ENCODE measurements at places on chromosomes 4 and X.

DNA sequence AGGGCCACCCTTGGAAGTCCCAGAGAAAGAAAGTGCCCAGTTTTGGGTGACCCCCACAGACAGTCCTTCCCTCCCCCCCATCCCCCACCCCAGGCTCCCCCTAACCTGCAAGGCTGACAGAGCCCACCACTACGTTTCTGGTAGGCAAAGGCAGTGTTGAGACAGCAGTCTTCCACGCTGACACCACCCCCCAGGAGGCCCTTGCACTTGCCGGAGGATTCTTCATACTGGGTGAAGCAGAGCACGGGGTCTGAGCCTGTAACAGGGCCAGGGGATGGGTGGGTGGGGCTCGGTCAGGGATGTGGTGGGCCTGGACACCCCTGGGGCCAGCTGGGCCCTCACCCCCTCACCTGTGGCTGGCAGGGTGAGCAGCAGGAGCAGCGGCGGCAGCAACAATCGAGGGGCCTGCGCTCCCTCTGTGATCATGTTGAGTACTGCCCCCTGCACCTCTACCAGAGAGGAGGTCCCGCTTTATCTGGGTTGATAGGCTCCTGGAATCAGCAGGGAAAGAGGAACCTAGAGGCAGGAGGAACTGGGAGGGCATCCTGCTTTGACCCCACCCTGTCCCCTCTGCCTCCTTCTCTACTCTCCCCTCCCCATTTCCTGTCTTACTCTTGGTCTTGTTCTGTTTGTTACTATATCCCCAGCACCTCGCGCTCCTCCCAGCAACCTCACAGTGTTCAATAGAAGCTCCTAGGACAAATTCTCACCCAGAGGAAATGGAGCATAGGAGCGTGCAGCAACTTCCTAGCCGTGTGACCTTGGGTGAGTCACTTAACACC is at the start of gene CFP:
Gene CFP, minus strand, starts transcription at position 512 of the 782 bp plus-strand sequence. Its CDS starts 86 bp downstream, at position 426.
- no peak for DNase-seq

GRCh38 chr4:89598602-89599001 is 238.4 kb downstream of the SNCA start:
- no peak for DNase-seq

DNA sequence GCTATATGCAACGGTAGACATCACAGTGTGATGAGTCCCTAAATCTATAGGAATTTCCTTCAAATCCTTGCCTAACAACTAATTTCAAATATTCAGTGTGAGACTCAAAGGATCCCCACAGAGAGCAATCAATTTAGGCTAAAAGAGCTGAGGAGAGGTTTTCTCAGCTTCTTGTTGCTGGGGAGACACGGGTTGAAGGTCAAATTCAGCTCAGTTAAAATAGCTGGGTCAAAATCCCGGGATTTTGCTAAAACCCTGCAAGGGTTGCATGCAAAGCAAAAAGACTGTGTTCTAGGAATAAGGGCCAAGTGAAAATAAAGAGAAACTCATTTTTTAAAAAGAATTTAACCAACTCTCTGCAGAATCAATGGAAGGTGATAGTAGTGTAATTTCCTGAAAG is 1073.4 kb downstream of the NLGN4X start:
- DNase-seq, result no peak

- DNase-seq, result no peak
Observed at GRCh38 chr4:6730603-6731317, 14.8 kb downstream of the BLOC1S4 start.

DNA sequence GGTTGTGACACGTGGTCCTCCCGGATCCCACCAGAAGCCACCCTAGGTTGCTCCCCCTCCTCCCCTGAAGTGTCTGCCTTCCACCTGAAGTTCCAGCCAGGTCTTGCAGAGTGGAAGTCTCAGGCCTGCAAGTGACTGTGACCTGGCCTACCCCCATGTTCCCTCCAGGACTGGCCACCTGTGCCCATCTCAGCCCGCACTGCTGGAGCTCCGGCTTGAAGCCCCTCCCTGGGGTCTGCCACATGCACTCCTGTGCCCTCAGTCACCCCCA is 6.1 kb upstream of the HGFAC start:
- DNase-seq, result no peak
